ENCODE measurements at places on chromosomes 7 and 10.

GRCh38 chr7:75925717-75926435 lies 10.9 kb downstream of the POR start:
- DNase-seq: peak; percentile 38

DNA sequence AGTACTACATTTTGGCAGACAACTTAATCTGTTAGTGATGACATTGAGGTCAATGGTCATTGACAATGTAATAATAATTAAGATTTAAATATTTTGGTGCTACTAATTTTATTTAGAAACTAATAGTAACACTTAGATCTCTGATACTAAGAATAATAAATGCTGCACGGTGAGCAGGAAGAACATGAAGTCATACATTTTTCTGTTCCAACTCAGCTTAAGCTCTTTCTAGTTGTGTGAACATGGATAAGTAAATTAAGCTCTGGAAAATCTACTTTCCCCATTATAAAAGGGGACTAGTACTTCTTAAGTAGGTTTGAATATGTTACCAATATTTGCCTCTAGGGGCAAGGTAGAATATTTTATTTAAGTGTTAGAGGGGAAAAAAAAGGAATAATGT lies 65.9 kb upstream of the MEOX2 start:
- no peak for DNase-seq

- no peak for DNase-seq
These were observed 81.3 kb downstream of the C10orf105 start for GRCh38 chr10:71638064-71638821.

DNA sequence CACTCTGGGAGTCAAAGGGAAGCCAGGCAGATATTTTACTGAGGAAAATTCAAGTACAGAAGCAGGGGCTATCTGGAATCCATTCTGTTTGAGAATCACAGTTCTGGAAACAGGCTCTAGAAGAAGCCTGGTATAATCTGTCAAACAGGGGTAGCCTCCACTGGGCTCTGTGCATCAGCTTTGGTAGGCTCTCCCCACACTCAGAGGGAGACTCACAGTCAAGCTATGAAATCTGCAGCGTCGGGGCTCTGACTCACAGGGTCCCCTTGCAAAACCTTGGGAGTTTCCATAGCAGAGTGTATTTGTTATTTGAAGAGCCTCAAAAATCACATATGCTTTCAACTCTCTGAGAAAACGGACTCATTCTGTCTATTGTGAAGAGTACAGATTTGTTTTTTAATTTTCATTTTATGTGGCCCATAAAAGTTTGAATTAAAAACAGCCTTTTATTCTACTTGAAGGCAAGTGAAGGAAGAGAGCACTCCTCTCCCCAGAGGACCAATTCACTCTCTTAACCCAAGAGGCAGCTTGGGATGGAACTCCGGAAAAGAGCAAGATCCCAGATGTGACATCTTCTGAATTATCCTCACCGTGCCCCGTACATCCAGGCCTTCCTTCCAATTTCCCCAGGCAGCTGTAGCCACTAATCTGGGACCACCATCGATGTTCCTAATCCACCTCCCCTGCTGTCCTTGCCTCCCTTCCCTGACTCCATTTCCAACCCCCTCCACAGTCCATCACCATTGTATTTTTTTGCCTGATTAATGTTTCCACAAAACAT lies 590.9 kb upstream of the MGMT start:
- DNase-seq: peak; percentile 16

GRCh38 chr7:5266191-5267028 lies 16.3 kb upstream of the SLC29A4 start:
- DNase-seq: no peak

- no peak for DNase-seq
These were observed 668.5 kb upstream of the GALNT17 start for GRCh38 chr7:70463352-70463938.

DNA sequence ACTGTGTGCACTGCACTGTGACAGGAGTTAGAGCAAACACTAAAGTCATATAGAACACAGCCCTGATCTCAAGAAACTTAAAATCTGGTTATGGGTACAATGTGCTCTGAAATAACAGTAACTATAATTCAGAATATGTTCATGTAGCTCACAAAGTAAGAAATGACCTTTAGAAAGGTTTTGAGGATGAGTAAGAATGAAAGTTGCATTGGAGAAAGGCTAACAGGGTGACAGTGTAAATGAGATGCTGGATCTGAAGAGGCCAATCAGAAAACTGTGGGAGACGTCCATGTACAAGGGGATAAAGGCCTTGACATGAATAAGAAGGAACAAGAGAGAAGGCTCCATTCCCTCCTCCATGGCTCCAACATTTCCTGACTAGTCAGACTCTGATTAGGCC lies 124.7 kb downstream of the GRM3 start:
- no peak for DNase-seq

GRCh38 chr7:15603124-15603523 lies 41.3 kb upstream of the AGMO start:
- DNase-seq: no peak

- DNase-seq: no peak
These were observed 97.4 kb downstream of the ZRANB1 start for GRCh38 chr10:125039354-125039769.

GRCh38 chr7:83038787-83039186 lies 123.9 kb downstream of the PCLO start:
- DNase-seq: no peak

DNA sequence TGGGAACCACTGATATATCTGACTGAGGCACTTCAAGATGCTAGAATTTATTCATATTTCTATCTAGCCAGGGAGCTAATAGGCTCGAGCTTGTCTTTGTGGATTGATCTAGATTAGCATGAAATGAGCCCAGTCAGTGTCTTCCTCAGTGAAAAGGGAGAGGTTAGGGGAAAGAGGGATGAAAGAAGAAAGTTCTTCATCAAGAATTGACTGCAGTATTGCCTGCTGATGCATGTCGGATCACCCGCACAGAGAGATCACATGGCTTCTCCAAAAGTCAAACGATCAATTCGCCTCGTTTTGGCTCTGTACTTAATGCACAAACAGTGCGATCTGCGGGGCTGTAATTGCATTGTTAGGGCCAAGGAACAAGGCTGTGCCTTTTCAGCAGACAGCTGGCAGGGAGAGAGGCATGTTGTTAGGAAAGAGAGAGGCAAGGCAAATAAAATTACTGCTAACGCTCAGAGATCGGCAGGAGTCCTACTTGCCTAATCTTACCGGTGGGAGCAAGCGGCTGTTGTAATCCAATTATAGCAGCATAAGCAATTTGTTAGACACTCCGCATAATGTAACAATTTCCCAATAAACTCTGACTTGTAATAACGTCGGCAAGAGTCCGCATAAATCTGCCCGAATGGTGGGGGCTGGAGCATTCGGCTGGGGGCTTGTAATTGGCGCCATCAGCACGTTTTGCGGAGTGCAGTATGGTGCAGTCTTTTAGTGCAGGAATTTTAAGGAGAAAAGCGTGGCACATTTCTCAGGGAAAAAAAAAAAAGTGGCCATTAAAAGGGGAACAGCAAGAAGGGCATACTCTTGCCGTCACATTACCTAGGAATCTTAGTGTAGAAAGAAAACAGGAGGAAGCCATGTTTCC lies 102.1 kb downstream of the POLL start:
- DNase-seq: peak; percentile 75

- no peak for DNase-seq
These were observed 154.4 kb downstream of the PTEN start for GRCh38 chr10:88017781-88018180.

GRCh38 chr10:89270153-89270483 lies 18.5 kb upstream of the LIPA start:
- no peak for DNase-seq

- DNase-seq: no peak
These were observed 50.3 kb upstream of the ATP6V0A4 start for GRCh38 chr7:138848056-138848980.

DNA sequence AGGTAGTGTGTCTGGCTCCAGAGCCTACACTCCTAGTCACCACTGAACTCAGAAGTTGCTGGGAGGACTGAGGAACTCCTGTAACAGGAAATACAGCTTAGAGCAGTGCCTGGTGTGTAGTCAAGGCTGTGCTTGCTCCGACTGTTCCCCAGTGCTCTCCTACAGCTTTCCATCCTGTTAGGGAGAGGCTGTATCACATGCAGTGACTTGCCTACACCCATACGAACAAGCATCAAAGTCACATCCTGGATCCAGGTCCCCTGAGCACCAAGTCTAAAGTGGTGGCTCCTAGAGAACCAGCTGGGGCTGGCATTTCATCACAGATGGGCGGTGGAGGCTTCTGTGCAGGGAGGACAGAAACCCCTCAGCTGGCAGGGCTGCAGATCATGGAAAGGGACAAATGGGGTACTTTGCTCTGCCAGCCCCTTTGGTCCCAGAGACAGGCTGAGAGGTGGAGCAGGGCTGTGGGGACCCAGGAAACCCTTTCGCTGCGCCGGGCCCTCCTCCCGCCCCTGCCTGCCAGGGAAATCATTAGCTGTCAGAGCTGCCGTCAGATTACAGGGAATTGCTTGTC lies 7.7 kb downstream of the ASB10 start:
- DNase-seq: no peak

DNA sequence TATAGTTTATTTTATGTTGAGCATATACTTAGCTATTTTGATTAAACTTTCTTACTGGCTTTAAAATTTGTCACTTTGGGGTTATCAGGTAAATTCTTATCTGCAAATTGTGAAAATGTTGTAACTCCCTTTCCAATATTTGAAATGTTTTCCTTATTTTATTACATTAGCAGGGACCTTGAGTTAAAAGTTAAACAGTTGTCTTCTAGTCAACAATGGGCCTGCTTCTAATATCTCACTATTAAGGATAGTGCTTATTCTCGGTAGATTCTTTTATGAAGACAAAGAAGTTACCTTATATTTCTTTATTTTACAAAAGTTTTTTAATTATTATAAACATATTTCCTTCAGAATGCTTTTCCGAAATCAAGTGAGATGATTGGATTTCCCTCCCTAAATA lies 53.7 kb upstream of the AHR start:
- no peak for DNase-seq

DNA sequence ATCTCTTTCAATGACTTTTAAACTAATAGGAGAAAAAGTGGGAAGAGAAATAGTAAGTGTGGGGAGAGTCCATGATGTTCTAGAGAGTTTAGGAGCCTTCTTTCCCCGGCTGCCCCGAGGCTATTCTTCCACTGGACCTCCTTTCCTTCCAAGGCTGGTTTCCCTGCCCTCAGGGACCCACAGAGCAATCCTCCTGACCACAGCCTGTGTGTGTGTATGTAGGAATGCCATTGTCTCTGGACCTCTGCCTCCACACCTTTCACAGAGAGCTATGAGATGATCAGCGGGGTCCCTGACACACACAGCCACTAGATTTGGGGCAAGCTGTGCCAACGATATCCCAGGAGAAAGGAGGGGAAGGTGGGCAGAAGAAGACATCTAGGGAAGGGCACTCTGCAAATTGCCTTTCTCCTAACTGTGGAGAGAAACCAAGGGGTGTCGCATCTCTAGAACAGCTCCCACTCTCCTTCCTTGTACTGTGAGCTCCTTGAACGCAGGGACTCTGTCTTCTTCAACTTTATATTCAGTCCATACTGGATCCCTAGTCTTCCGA lies 13.3 kb upstream of the CHCHD3 start:
- DNase-seq: no peak

- DNase-seq: no peak
These were observed 802.9 kb upstream of the COBL start for GRCh38 chr7:52119537-52119936.

DNA sequence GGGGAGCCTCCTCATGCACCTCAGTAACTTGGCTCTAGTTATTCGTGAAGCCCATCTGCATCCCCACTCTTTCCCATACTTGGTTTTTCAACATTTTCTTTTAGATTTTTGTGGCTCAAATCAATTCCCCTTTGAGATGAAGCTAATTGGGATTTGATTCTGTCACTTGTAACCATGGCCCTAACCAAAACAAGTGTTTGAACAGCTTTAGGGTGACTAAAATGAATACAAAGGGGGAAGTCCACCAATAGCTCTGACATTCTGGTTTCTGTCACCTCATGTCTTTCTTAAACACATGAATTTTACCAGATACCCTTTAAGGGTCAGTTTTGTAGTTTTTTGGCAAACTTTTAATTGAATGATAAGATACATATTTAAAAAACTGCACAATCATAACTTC lies 87.0 kb downstream of the PCGF5 start:
- DNase-seq: no peak

DNA sequence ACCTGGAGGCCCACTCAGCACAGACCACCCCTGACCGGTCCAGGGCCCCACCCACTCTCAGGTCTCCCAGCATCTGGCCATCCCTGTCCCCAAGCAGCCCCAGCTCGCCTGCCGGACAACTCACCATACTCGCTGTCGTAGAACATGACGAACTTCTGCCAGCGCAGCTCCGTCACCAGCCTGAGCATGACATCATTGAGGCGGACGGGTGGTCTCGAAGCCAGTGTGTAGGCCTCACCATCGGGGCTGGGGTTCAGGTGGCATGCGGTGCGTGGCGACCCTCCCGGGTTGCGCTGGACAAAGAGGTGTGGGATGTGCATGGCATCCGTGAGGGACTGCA lies 160.4 kb downstream of the GRID1 start:
- no peak for DNase-seq

DNA sequence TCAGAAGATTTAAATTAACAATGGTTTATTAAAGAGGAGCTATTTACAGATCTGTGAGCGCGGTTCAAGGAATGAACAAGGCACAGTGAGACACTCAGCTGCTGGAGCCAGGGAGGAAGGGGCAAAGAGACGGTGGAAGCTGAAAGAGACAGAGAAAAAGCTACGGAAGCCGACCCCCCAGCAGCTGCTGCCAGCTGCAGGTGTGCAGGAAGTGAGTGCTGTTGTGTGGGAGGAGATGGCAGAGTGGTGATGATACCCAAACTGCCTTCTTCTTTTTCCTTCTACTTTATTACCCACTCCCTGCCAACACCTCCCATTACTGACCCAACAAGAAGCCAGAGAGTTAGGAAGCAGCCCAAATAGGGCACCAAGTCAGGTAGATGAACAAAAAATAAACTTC lies 41.9 kb upstream of the MBL2 start:
- no peak for DNase-seq

- no peak for DNase-seq
These were observed 1.9 kb upstream of the SNX13 start for GRCh38 chr7:17942231-17942630.

GRCh38 chr7:26538689-26539088 lies 247.0 kb downstream of the SNX10 start:
- DNase-seq: no peak

DNA sequence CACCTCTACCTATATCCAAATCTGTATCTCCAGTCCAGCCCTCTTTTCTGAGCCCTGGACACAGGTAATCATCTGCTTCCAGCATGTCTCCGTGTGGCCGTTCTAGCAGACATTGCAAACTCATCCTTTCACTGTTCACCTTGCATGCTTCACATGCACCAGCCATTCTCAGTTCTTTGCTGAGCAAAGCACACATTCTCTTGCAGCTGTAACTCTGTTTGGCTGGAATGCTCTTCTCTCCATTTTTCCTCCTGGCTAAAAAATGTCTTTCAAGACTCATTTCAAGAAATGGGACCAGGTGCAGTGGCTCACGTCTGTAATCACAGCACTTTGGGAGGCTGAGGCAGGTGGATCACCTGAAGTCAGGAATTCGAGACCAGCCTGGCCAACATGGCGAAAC lies 40.3 kb upstream of the NRF1 start:
- DNase-seq: no peak

GRCh38 chr7:22174574-22174953 lies 182.4 kb downstream of the RAPGEF5 start:
- no peak for DNase-seq
